ENCODE measurements at places on chromosomes 13 and 19. TPM values are rescaled to one million over a fixed set of nuclear protein-coding genes. Genes with fewer than 3 reads are reported as not detected.

ONECUT3 gene
- not detected for total RNA-seq

SGCG gene
- total RNA-seq, result not detected

DCT gene
- total RNA-seq, result not detected

NFILZ gene
- total RNA-seq, result not detected

LATS2 gene
- 18.0 TPM for total RNA-seq

PLIN3 gene
- total RNA-seq, result 147 TPM

CGB5 gene
- 1.1 TPM for total RNA-seq

KLC3 gene
- total RNA-seq, result 56.5 TPM

CPB2 gene
- total RNA-seq, result not detected

TEKTIP1 gene
- 1.4 TPM for total RNA-seq

SYNGR4 gene
- not detected for total RNA-seq

SEMA6B gene
- 0.28 TPM for total RNA-seq

COL4A1 gene
- 23.8 TPM for total RNA-seq

OR7D2 gene
- not detected for total RNA-seq

Measured in mammary epithelial cell (primary cell).